ENCODE measurements at places on chromosomes 7 and 10.

GRCh38 chr10:8052956-8053445, 1.5 kb upstream of the GATA3 start:
- DNase-seq, result no peak

GRCh38 chr7:22584179-22584578, 84.2 kb upstream of the STEAP1B start:
- no peak for DNase-seq

DNA sequence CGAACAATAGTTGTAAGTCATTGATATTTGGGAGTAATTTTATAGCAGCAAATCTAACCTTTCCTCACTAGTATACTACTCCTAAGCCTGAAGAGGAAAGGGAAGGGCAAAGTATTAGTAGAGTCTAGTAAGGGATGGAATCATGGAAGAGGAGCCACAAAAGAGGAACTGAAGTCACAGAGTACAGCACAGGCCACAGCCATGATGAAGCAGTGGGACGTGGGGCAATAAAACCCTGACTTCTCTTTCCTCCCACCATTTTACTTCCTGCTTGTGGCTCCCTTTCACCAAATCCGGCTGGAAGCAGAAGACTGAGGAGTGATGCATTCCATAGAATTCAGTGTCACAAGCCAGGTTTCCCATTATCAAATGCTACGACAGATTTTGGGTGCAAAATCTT, 58.7 kb downstream of the CABCOCO1 start:
- DNase-seq, result no peak

DNA sequence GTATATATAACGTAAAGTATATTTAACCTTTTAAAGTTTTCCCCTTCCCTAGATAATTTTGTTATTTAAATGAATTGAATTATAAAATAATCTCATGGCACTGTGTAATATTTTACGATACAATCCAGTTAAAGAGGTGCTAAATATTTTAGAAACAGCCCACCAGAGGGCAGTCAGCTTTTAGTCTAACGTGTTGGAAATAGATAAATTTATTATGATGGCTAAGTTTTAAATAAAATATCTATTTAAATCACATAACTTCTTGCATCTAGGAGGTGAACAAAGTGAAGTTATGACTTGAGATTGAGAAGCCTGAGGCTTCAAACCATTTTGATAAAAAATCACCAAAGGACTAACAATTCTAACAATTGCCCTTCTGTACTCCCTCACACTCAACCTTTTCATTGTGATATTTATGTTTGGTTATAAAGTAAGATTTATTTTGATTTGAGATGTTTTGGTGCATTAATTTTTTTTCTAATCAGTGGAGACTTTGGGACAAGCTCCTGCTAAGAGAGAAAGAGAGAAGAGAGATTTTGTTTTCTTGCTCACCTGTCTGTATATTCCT, 171.5 kb upstream of the SP4 start:
- no peak for DNase-seq

- DNase-seq, result no peak
These were observed 84.6 kb upstream of the ZNF438 start for GRCh38 chr10:31116226-31116625.

GRCh38 chr10:34960983-34961382, 129.2 kb downstream of the CUL2 start:
- no peak for DNase-seq

DNA sequence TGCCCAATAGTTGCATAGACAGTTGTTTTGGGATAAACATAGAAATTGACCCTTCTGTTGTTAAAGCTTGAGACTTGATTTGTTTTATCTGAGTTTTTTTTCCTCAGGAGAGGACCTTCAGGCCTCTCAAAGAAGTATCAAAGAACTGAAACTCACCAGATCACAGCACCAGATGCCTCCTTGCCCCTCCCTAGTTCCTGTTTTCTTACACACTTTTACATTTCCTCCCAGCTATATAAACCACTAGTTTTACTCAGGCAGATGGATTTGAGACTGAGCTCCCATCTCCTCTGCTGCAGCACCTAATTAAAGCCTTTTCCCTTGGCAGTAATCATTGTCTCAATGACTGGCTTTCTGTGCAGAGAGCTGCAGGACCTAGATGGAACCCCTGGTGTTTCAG, 150.6 kb upstream of the NRG3 start:
- no peak for DNase-seq

DNA sequence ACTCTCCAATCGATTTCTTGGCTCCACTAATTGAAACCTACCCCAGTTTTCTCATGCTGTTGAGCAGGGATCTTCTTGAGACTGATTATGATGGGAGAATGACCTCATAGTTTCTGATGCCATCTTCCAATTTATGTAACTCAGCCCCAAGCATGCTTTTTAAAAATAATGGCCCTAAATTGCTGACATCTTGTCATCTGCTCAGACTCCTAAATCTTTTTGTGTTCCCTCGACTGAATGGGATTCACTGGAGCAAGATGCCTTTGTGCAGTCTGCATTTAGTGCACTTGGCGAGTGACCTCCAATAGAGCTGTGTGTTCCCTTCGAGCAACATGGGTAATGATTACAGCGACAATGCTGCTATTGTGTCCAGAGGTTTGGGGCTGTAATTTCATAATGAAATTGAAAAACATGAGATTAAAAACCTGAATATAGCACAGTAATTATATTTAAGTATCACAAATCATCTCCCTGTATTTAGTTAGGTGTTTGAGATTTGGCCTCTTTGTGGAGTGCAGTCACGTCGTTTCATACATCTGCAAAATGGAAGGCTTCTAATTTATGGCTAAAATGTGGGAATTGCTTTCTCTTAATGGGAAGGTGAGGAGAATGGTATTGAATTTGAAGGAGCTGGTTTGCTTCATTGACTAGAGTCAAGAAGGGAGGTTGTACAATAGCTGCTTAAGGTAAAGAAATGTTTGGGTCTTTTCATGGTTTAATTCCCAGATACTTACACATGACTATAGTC, 192.9 kb downstream of the AUTS2 start:
- no peak for DNase-seq

DNA sequence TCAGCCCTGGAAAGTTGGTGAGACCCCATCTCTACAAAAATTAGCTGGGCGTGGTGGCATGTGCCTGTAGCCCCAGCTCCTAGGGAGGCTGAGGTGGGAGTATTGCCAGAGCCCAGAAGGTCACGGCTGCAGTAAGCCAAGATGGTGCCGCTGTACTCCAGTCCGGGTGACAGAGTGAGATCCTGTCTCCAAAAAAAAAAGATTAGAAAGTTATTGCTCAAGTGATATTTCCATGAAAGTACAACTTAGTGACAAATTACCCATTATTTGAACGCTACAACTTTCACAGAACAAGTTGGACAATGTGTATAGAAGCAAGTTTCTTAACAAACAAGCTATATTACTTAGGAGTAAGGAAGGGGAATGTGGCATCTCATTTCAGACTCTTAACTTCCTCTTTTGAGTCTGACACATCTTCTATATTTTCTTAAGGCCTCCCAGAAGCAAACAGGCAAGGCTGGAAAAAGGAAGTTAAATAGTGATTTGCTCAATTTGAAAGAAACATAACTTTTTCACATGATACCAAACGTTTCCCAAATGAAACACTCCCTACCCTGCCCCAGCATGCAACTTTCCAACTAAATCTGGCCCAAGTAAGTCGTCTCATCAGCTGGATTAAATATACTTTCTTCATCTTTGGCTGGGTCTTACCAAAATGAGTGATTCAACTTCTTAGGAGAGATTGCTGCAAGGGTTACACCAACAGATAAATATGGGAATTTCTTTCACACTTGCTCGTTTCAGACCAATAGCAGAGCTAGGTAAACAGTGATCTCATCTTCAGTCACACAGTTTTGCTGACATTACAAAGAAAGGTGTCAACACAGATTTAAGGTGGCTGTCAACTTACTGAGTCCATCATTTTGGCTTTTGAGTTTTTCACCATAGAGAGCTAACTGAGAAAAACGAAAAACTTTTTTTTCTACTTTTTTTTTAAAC, 66.3 kb upstream of the KLF6 start:
- no peak for DNase-seq

GRCh38 chr7:27945058-27945795, 205.3 kb downstream of the TAX1BP1 start:
- DNase-seq, result no peak

- DNase-seq, result no peak
These were observed 72.0 kb downstream of the KCNMA1 start for GRCh38 chr10:77565590-77566023.

- peak; percentile 86 for DNase-seq
These were observed at the start of gene FKBP14 for GRCh38 chr7:30026229-30027064. Gene FKBP14, minus strand, starts transcription at chr7:30026702. Its CDS starts 194 bp downstream, at chr7:30026508.

Measured in activated CD4-positive, alpha-beta T cell treated with anti-CD3 and anti-CD28 coated beads, Interleukin-2, amount 50 U/mL, for 4 hours (primary cell).